ENCODE measurements at places on chromosomes 13 and 19.

DNA sequence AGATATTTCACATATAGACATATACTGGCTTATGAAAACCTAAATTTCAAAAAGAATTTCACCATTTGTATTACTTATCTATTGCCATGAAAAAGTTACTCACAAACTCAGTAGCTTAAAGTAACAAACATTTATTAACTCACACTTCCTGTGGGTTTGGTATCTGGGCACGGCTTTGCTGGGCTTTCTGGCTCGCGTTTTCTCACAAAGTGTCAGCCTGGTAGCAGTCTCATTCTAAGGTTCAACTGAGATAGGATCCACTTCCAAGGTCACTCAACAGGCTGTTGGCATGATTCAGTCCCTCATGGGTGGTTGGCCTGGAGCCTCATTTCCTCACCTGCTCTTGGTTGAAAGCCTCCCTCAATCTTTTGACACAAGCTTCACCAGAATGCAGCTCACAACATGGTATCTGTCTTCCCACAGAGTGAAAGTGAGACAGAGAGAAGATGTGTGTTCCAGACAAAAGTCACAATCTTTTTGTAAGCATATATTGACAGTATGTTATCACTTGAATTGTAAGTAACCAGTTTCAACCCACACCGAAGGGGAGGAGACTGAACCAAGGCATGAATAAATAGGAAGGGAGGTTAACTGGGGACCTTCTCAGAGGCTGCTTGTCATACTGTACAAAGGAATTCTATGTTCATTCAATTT lies 1065.8 kb upstream of the SPRY2 start:
- DNase-seq, result no peak

DNA sequence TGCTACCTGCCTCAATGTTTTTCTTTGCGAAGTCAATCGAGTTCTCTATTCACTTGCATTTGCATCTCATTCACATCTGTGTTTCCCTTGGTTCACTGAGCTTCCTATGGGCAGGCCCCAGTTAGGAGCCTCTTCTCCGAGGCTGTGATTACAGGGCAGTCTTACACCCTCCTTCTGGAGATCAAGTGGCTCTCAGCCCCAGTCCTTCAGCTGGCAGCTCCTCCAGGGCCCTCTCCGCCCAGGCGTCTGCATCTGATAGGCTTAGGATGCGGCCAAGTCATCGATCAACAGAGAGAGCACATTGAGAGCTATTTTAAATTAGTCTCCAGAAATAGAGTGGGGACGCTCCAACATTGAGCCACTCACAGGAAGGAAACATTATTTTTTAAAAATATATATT lies 44.2 kb downstream of the MBNL2 start:
- no peak for DNase-seq

GRCh38 chr19:711254-711653 lies 2.5 kb downstream of the PALM start:
- DNase-seq, result no peak

GRCh38 chr19:48770266-48770665 lies 14.9 kb downstream of the FGF21 start:
- no peak for DNase-seq

- DNase-seq, result no peak
Observed at GRCh38 chr13:42420304-42420703, 148.4 kb downstream of the AKAP11 start.

- no peak for DNase-seq
Observed at GRCh38 chr13:85255978-85256377, 543.2 kb downstream of the SLITRK6 start.

GRCh38 chr13:60303166-60303565 lies 93.9 kb upstream of the TDRD3 start:
- no peak for DNase-seq

DNA sequence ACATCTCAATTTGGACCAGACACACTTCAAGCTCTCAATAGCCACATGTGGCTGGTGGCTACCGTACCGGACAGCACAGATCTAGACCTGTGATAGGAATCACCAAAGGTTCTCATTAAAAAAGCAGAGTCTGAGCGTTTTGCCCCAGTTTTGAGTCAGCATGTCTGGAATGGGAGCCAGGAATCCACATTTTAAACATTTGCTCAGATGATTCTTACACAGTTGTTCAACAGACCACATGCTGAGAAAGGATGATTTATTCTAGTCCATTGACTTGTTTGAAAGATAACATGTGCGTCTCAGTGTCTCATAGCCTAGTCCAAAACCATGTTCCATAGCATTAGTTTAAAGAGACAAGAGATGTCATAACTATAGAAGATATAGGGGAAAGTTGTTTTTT lies 53.4 kb downstream of the FLT3 start:
- DNase-seq, result peak; percentile 74

DNA sequence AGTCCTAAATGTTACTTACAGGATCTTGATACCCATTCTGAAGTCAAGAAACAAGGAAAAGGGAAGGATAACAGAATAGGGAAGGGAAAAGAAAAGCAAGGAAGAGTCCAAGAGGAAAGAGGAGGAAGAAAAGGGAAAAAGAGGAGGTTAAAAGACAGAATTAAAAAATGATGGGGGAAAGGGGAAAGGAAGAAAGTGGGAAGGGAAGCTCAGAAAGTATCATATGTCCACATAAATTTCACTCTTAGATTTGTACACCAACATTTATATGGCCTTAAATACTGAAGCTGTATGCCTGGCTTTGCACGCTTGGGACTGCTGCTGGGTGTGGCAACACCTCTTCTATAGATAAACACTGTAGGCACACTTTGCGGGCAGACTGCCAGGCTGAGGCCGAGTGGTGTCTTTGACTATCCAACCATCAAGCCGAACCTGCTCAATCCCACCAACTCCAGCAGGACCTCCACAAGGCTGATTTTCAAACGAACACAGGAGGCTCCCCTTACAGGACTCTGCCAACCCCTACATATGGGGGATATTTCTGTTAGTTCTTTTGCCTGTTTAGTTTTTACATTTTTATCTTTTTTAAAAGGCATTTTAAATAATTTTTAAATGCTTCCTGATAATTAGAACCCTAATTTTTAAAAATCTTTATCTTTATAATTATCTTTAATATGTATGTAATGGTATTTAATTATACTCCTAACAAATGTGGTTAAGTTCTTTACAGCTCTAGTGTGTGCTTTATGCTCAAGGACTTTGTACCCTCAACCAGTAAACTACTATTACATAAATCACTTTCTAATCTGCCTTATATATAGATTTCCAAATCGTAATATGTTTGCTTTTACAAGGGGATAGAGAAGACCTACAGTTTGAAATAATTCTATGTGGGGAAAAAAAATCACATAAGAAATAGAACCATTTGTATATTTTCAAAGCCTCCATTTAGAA lies 154.2 kb downstream of the DIAPH3 start:
- no peak for DNase-seq

GRCh38 chr13:20297181-20297580 lies 65.1 kb upstream of the GJB6 start:
- DNase-seq, result no peak

GRCh38 chr13:21777813-21778212 lies 106.9 kb downstream of the FGF9 start:
- no peak for DNase-seq

GRCh38 chr13:91119643-91120042 lies 227.8 kb upstream of the MIR17HG start:
- DNase-seq, result no peak

DNA sequence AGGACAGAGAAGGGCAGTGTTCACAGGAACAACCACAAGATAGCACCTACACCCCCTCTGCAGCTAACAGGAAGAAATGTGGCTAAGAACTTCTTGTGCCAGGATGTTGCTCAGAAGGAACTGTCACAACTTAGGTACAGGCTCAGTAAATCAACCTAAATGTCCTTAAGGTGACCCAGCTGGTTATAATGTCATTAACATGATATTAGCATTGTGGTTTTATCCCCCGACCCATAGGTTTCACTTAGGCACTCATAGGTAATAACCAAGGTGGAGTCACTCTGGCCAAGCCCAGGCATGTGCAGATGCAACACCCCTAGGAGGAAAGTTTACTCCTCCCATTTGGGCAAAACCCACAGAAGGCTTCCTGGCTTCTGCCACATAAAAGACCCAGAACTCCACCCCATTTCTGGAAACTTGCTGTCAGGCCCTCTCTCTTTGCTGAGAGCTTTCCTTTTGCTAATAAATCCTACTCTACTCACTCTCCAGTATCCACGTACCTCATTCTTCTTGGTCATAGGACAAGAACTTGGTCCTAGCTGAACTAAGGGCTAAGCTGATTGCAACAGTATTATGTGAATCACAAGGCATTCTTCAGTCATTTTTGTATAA lies 951.3 kb downstream of the SLITRK5 start:
- DNase-seq, result no peak

DNA sequence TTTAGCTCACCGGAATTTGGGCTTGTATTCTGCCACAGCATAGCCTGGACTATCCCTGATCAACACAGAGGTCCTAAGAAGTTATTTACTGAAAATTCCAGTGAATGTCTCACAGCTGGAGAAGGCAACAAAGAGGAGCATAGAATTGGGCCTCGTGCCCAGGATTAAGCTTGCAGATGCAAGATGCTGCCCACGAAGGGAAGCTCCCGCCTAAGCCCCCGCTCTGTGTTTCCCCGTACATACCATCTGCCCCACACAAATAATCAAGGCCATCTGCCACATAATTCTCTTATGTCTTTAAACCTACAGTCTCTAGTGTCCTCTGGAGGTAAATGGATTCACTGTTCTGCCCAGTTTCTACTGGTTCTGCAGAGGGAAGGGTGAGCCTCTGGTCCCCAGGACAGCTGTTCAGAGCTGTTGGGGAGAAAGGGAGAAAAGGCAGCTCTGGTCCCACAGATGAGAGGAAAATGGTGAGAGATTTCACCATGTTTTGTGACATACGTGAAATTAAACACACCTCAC lies 7.4 kb upstream of the TPP2 start:
- DNase-seq, result no peak

- peak; percentile 34 for DNase-seq
Observed at GRCh38 chr13:101149735-101150384, 266.4 kb downstream of the NALCN start.

GRCh38 chr19:51726049-51726448 lies 2.3 kb upstream of the HAS1 start:
- no peak for DNase-seq

GRCh38 chr19:10543059-10543419 lies 665 bp upstream of the ATG4D start:
- DNase-seq, result no peak

All from AG04450 (cell line).